Stimulated activated CD4-positive, alpha-beta T cell treated with anti-CD3 and anti-CD28 coated beads, Interleukin-1b, Interleukin-23, amount 100 ng/mL, for 1 hour (primary cell): ENCODE measurements at places on chromosomes 7 and 10.

- no peak for DNase-seq
Observed at GRCh38 chr7:116783666-116784318, 78.6 kb upstream of the CAPZA2 start.

DNA sequence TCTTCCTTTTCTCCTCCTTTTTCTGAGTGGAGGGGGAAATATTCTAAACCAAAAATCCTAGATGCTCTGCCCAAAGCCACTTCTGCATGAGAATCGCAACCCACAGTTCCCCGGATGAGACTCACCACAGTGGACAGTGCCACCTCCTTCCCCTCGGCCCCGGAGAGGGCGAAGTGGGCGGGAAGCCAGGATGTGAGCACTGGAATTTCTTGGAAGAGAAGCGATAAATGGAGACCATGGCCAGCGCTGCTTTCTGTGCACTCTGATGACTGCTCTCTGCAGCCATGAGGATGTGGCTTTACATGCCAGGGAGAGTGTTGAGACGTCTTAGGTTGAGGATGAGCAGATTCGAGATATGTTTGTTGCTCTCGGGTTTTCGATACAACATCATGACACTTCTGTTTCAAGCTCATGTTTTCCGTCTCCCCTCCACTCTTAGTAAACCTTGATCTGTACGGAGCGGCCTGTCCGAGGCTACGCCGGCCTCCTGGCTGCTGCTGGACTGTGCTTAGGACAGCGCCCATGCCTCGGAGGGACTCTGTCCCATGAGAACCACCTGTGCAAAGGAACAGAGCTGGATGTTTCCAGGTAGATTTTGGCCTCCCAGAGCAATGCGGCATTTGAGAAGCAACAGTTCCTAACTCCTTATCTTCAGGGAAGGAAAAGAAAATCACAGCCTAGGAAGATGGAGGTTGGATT is 414.6 kb upstream of the FOXK1 start:
- DNase-seq = no peak

DNA sequence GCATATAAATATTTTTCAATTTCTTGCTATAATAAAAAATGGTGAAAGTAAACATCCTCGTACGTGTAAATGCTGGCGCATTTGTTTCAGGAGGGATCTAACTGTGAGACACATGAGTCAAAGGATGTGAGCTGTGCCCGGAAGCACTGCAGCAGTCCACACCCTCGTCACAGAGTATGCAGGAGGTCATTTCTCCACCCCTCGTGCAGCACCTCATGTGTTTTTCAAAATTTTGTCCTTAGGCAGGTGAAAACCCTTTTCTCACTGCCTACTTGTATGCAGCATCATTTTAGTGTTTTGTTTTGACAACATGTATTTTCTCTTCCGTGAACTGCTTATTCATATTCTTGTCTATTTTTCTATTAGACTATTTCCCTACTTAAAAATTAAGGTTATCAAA is 162.7 kb downstream of the AVL9 start:
- no peak for DNase-seq

- no peak for DNase-seq
Observed at GRCh38 chr10:76540786-76541185, 1096.8 kb downstream of the KCNMA1 start.

- DNase-seq = no peak
Observed at GRCh38 chr7:129969881-129970446, 17.2 kb upstream of the UBE2H start.

- DNase-seq = no peak
Observed at GRCh38 chr7:33012364-33012763, 50.2 kb downstream of the NT5C3A start.

DNA sequence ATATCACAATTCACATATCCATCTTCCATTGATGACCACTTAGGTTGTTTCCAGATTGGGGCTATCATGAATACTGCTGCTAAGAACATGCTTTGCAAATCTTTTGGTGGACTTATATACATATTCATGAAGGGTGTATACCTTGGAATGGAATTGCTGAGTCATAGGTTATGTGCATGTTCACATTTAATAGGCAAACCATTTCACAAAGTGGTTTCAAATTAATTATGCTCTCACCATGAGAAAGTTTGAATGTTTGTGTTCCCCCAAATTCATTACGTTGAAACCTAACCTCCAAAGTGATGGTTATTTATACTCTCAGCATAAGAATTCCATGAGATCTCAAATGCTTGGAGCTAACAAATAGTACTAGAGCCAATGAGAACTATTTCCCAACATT is 86.4 kb downstream of the VPS41 start:
- no peak for DNase-seq
